ENCODE measurements at places on chromosomes 11 and 22.

DNA sequence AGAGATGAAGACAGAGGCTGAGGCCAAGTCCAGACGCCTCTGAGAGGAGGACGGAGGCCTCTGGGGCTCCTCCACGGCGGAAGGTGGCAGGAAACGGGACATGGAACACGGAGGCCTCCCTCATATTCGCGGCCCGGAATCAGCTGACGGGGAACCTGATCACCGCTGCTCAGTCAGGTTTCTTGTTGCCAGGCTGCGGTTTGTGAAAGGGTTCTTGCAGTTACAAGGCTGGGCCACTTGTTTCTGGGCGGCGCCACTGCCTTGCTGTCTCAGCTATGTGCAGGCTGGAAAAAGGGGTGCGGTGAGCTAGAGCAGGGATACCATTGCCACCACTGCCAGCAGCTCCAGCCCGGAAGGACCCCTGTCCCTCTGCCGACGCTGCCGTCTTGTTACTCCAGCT is 10.0 kb upstream of the MMP1 start:
- peak; percentile 45 for DNase-seq

DNA sequence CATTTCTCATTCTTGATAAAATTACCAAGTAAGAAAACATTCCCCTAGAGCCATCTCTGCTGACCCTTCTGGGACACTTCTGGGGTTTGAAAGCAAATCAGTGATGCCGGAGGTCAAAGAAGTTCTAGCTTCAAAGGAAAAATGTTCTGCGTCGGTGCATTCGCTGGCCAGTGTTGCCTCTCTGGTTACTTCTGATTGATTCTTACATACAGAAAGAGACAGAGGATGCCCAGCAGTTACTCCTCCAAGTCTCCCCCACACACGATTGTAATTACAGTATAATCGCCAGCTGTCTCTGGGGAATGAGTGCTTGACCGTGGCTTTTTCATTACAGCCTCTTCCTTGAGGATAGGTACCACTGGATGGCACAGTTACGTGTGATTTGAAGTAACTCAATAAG is 150.9 kb downstream of the SNX19 start:
- DNase-seq = no peak

- DNase-seq = no peak
These were observed 30.8 kb downstream of the MARK2 start for GRCh38 chr11:63869683-63870082.

DNA sequence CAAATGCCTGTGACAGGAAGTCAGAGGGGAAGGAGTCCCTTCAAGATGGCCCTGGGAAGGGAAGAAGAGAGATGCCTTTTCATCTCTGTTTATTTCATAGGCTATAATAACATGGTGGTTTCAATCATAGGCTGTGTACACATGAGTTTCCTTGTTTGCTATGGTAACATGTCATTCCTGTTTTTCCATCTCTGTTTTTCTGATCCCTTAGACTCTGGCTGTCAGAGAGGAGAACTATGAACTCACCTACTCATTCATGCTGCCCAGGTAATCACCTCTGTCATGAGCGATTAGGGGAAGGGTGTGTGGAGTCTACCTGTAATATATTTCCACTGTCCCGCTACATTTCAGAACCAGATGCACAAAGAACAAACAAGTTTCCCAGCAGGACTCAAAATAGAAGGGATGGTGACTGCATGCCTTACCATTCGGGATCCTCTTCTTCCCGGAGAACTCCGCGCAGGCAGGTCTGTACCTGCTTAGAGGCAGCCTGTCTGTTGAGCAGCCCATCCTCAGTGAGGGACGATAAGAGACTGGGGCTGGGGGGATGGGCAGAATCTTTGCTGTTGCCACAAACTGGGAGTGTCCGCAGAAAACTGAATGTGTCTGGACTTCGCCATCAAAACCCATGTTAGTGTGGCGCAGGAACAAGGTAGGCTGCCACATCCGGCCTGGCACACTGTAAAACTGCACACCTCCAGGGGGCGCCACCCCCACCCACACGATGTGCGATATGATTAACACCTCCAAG is 7.1 kb upstream of the PEX26 start:
- DNase-seq = no peak

- DNase-seq = no peak
These were observed 7.4 kb downstream of the PRR33 start for GRCh38 chr11:1884303-1884700.

- DNase-seq = no peak
These were observed 16.8 kb downstream of the RAB30 start for GRCh38 chr11:83054904-83055380.

- peak; percentile 37 for DNase-seq
These were observed 583 bp downstream of the APLP2 start for GRCh38 chr11:130070109-130070845.

DNA sequence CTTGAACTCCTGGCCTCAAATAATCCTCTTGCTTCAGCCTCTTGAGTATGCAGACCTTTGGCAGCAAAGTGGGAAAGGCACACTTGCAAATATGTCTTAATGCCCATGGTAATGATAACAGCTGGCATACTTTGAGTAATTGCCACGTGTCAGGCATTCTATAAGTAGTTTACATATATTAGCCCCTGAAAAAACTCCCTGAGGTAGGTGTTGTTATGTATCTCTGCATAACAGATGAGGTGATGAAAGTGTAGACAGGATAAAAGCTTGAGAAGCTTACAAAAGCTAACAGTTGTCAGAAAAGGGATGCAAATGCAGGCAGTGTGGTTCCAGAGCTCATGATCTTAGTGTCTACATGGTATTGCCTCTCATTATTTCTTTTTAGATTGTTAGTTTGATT is 291.1 kb upstream of the C11orf87 start:
- no peak for DNase-seq

DNA sequence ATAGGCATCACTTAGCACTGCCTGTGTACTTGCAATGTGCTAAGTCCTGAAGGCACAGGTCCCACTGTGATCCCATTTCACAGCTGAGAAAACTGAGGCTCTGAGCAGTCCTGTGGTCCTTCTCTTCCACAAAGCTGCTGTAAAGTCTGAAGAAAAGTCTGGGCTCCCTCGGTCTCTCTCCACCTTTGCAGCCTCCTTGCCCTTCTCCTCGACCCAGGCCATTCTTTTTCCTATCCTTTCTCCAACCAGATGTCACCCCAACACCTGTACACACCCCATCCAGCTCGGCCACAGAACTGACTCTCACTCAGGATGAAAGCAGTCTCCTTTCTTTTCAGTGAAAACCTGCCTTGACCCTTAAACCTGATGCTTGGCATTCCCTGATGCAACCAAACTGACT is 42.6 kb upstream of the SYT13 start:
- DNase-seq = no peak

- no peak for DNase-seq
These were observed 11.4 kb downstream of the PACS1 start for GRCh38 chr11:66081505-66081904.

DNA sequence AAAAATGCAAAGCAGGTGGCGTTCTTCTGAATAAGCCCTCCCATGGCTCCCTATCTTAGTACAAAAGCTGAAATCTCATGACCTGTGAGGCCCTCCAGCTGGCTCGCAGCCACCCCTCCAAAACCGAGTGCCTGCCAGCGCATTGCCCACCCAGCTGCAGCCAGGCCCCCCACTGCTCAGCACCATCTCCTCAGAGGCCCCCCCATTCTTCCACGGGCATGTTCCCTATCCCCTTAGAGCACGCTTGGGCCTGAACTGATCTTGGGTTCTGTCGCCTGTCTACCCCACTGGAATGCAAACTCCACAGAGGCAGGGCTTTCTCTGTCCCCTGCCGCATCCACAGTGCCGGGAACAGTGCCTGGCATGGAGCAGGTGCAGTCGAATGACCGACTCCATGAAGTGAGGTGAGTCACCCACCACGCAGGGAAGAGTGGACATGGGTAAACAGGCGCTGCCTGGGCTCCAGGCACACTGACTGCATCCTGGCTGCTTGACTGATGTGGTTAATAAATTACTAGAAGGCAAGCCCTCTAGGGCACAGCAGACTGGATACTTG is 11.3 kb upstream of the EFCAB6 start:
- no peak for DNase-seq

DNA sequence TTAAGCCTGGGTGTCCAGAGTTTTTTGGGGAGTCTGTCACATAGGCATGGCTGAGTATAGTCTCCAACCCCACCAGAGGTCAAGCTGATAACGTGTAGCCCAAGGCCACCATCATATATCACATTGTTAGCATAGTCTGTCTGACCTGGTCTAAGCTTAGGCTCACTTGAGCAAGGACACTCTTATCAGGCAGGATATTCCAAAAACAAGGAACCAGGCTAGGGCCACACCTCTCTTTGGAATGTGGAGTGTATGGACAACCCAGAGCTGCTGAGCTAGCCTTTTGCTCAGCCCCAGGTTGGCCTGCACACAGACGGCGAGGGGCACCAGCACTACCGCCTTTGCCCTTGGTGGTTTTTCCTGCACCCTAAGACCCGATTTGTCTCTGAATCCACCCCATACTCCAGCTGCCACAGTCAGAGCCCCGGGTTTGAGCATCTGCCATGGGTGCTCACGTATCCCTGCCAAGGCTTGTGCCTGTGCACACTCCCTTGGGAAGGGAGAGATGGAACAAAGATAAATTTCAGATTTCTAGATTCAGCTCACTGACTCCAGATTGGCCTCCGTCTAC is 7.2 kb downstream of the SNAP29 start:
- DNase-seq = no peak

GRCh38 chr11:16924826-16925560 is 89.2 kb downstream of the PLEKHA7 start:
- peak; percentile 67 for DNase-seq

DNA sequence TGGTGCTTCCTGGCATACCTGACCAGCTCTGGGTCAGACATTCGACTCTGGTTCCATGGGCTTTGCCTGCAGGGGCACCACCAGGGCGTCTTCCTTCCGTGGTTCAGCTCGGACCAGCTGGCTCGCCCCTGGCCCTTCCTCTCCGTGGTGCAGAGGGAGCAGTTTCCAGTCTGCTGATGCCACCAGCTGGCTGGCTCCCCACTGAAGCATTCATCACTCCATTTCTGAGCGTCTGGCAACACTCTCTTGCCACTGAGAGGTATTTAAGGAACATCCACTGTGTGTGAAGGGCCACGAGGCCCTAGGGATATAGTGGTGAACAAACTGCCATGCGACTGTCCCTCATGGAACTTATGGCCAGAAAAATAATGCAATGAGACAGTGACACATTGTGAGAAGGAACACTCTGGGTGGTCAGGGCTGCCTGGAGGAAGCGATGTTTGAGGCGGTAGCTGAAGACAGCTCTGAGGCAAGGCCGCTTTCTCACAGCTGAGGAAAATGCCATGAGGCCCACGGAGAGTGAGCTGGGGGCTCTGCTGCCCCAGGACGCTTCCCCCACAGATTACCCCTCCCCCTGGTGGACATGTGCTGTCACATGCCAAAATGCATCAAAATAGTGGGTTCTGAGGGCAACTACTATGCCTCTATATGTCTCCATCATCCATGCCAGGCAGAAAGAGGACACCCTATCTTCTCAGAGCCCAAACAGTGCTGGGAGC is 44.9 kb upstream of the ARFGAP3 start:
- no peak for DNase-seq

DNA sequence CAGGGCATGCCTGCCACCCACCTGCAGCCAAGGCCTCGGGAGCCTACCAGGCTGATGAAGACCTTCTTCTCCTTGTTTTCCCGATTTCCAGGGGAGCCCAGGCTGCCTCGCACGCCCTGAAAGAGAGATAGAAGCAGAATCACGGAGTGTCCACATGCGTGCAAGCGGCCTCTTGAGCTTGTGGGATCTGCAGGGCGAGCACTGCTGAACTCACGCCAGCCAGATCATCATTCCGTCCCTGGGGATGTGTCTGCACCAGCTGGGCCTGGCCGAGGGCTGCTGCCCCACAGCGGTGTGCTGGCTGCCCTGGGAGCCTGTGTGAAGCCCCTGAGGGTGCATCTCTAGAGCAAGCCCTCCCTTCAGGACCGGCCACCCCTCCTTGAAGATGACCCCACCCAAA is 17.9 kb downstream of the USH1C start:
- no peak for DNase-seq

- DNase-seq = no peak
These were observed 541.7 kb downstream of the NTM start for GRCh38 chr11:131912134-131912533.

DNA sequence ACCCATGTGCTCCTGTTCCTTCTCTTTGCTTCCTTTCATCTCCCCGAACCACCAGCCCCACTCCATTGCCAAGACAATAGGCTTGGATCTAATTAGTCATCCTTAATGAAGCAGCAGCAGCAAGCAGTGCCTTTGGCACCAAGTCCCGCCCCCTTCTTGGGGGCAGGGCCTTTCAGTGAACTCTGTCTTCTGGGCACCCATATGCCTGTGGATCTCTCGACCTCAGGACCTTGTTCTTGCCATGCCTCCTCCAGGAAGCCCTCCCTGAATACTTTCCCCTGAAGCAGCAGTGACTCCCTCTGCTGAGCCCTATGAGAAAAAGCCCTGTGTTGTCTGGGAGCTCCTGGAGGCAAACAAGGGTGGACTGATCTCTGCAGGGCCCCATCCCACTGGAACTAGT is 32.1 kb downstream of the ARHGEF17 start:
- no peak for DNase-seq

- DNase-seq = no peak
These were observed 5.4 kb upstream of the RANBP1 start for GRCh38 chr22:20110359-20110985.

DNA sequence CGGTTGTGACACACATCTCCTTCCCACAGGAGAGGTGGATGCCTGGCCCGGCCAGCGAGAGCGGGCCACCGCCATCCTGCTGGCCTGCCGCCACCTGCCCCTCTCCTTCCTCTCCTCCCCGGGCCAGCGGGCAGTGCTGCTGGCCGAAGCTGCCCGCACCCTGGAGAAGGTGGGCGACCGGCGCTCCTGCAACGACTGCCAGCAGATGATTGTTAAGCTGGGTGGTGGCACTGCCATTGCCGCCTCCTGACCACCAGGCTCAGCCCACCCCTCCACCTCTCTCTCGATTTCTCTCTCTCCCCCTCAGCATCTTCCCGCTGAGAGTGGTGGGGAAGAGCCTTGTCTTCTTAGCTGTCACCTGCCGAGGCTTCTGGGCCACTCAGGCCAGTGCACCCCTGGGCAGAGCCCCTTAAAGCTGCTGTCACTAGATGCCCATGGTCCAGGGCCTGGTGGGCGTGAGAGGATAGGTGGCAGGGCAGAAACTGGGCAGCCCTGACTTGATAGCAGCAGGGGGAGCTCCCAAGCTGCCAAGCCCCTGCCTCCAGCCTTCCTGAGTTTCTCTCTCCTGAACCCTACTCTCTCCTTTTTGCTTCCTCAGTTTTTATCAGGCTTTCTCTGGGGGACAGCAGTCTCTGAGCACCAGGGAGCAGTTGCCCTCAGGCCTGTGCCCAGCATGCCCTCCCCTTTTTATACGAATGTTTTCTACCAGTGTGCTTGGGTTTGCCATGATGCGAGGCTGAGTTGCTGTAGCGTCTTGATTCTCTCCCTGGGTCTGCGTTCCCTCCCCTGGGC is 9.3 kb downstream of the SHISA8 start:
- DNase-seq = no peak

DNA sequence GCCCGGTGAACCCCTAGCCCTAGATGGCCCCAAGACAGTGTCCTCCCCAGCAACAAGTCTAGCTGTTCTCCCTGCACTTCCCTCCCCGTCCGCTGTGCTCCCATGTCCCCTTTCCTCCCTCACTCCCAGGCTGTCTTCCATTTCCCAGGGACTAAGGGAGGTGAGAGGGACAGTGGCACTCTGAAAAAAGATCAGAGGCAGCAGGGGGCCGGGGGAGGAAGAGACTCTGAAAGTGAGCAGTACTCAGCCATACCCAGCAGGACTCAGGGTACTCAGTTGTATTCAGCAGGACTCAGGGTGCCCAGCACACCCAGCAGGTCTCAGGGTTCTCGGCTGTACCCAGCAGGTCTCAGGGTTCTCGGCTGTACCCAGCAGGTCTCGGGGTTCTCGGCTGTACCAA is 48.4 kb upstream of the THY1 start:
- DNase-seq = no peak
